Activated CD4-positive, alpha-beta T cell treated with anti-CD3 and anti-CD28 coated beads, Interleukin-2, amount 50 U/mL, for 48 hours (primary cell): ENCODE measurements at places on chromosomes 3 and 15.

DNA sequence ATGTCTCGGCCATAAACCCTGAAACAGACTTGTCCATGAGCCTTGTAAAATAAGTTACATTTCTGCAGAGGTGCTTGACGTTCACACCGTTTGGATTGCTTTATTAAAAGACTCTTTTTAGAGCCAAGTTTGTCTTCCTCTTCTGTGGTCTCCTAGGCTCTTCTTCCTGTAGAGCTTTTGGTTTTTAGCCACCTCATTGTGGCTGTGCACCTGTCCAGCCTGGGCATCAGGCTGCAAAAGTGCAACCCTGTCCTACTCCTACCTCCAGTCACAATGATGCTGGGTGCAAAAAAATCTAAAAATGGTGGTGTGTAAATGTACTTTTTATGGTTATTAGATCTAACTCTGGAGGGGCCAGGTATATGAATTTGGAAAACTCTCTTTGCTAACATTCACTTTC is 2.8 kb upstream of the RIOX2 start:
- no peak for DNase-seq

- DNase-seq = no peak
These were observed 76.3 kb upstream of the IQSEC1 start for GRCh38 chr3:13149330-13150108.

DNA sequence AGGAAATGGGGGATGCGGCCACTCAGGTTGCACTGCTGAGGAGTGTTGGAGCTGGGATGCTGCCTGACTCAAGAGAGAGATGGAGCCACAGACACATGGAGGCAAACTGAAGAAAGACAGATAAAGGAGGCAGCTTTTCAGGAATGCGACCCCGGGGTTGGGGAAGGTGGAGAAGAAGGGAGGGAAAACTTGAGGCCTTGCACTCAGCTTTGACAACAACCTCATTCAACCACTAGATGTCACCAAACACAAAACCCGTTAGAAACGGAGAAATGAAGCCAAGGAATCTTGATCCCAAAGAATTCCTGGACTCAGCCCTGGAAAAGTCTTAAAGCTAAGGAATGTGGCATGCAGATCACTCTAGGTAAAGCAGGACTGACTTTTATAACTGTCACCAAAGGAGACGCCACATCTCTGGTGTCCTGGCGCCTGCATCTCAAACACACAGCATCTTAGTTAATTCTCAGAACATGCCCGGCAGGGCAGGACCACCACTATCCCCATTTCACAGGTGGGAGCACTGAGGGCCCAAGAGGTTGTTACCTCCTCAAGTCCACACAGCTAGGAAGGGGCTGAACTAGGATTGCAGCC is 59.6 kb upstream of the LMCD1 start:
- DNase-seq = no peak

DNA sequence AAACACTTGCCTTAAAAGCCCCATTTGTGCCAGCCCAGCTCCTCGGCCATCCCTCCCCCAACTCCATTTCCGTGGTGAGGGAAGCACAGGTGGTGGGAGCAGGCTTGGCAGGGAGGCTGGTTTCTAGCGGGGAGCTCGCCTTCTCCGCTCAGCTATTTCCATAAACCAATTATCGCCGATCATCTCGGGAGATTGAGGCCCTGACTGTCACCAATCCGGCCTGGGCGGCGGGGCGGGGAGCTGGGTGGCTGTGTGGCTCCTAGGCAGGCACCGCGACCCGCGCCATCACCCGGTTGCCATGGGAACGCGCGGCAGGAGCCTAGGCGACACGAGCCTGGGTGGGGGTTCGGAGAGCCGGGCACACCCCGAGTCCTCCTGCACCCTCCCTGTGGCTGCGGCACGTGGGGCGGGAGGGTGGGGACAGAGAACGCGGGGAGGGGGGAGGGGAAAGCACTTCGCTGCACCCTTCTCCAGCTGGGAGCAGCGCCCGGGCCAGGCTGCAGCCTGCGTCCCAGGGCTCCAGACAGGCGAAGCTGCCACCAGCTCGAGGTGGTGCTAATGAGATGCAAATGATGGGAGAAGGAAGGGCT is 9.3 kb downstream of the CCDC33 start:
- DNase-seq = peak; percentile 17

DNA sequence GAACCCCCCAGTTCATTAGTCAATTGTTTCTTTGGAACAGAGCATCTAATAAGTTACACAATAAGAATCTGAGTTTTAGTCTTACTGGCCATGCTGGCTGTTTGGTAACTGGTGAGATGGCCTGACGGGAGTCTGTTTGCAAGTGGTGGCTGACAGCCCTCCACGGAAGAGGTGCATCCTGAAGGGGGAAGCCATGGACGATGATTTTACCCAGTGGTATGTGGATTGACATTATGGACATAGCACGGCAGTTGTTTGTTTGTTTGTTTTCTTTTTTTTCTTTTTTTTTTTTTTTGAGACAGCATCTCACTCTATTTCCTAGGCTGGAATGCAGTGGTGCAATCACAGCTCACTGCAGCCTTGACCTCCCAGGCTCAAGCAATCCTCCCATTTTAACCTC is 156.0 kb downstream of the RPLP1 start:
- no peak for DNase-seq

DNA sequence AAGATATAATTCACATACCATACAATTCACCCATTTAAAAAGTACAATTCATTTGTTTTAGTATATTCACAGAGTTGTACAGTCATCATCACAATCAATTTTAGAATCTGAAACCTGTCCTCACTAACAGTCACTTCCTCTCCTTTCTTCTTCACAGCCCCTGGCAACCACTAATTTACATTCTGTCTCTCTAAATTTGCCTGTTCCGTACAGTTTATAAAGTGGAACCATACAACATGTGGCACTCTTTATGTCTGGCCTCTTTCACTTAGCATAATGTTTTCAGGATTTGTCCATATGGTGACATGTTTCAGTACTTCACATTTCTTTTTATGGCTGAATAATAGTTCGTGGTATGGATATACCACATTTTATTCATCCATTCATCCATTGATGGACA is 22.7 kb downstream of the ERICH6 start:
- DNase-seq = no peak

DNA sequence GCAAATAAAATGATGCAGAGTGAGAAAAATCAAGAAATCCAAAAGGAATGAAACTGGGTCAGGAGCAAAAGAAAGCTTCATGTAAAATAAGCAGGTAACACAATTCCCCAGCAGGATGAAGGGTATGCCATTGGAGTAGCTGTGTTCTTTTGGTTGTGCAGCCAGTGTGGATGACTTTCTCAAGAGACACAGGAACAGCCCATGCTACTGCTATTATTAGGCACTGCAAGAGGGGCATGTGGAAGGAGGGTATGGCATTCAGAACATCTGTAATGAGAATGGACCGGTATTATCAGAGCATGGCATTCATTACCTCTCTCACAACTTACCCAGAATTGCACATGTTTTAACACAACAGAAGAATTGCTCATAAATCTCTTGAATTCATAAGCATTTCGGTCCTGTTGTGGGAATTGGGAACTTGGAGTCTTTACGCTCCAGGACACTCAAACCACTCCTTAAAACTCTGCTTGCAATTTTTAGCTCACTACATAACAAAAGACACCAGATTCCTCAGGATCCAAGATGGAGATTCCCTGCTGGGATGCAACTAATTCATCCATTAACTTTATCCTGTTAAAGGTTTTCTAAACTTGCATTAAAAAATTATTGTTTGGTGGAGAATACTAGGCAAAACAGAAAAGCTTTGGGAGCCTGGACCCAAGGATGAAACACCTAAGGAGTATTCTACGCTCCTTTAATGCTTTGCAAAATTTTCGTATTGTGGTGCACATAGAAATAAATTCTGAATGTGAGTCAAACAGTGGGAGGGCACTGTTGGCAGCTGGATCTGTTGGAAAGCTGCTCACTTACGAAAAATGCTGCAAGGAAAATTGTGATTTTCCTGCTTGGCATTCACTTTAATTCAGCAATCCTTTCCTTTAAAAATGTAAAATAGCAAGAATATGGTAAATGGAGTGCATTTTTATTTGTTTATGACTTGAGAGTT is 34.6 kb upstream of the CDIN1 start:
- no peak for DNase-seq
